COR-L47 (cell line): ENCODE measurements at places on chromosomes 4 and X.

DNA sequence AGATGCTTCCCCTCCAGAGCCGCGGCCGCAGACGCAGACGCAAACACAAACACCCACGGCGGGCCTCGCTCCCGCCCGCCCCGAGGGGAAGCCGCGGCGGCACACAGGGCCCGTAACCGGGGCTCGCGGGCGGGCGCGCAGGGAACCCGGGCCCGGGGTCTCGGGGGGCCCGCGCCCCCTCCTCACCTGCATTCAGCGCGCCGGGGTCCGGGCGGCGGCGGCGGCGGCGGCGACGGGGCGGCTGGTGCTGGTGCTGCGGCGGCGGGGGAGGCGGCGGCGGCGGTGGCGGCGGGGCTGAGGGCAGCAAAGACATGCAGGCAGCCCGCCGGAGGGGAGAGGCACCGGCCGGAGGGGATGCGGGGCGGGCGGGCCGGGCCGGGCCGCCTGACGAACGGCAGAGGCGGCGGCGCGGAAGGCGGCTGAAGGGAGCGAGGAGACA, 255 bp upstream of the CNOT6L start:
- DNase-seq, result no peak

DNA sequence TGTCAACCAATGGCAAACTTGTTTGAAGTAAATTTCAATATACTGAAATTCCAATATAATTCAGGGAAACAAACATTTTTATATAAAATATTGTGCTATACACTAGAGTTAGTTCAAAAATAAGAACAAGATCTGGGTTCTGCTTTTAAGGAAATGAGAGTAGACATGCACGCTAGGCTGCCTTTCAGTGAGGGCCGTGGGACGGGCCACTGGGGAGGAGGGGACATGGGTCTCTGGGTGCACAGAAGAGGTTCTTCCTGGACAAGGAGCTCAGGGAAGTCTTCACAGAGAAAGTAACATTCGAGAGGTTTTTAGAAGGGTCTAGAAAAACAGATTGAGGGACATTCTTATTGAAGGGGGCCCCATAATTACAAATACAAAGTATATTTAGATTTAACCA, 64.4 kb downstream of the SHROOM3 start:
- DNase-seq, result no peak

GRCh38 chr4:9969526-9970398, 51.5 kb downstream of the SLC2A9 start:
- no peak for DNase-seq

DNA sequence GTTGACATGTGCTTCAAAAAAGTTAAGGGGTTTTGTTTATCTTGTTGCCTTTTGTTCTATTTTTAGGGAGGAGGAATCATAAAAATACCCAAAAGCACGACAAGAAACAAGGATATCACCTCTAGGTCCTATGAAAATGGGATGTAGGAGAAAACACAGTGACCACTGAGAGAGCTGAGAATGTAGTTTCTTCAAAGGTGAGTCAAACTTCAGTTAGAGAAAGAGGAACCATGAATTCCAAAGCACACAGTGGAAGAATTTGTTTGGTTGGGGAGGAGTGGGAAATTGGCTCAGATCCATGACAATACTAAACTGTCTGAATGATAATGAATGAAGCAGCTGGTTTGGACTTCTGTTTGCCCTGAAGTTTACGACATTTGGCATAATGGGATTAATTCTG, 19.1 kb upstream of the FRYL start:
- DNase-seq, result no peak

DNA sequence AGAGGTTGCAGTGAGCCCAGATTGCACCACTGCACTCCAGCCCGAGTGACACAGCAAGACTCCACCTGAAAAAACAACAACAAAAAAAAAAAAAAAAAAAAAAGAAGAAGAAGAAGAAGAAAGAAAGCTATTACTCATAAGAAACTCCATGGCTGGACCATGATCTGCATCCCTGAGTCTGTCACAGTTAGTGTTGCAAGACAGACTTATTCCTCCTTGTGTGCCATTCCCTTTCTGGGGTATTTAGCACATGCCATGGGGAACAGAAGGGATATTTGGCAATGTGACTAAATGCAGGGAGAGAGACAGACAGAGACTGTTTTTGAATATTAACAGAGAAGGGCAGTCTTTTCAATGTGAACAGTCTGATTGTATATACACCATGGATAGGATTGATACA, 16.7 kb upstream of the PDS5A start:
- no peak for DNase-seq

- DNase-seq, result no peak
These were observed 2192.6 kb upstream of the AGA start for GRCh38 chr4:179634862-179635261.

DNA sequence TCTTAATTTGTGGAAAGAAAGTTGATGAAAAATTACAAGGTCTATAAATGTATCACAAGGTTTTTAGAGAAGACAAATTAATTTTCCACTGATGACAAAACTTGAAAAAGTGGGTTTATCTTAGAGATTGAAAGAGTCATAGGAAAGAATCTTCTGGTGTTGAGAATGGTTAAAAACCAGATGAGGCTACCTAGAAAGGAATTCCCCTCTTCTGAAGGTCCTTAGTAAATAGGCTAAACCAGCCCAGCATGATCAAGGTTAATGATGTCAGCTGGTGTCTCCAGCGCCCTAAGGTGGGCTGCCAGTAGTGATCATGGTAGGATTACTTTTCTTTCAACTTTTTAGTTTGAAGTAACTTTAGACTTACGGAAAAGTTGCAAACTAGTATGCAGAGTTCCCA, 71.8 kb upstream of the PGRMC2 start:
- no peak for DNase-seq

DNA sequence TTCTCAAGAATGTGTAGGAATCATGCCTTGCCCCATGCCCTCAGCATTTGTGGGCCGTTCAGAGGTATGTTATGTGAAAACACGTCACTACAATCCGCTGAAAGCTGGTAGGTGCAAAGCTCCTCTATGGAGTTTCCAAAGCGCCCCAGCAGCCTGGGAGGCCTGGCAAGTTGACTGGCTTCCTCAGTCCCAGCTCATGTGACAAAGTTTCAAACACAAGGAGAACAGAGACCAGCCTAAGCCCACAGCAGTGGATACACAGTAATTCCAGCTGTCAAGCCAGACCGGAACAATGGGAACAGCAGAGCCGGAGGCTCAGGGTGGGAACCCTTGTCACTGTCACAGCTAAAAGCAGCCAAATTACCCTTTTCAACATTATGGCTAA, 33.5 kb downstream of the NAT8L start:
- DNase-seq, result no peak

- no peak for DNase-seq
These were observed 58.7 kb downstream of the MAMLD1 start for GRCh38 chrX:150421816-150422215.

GRCh38 chr4:3657902-3658529, 108.2 kb upstream of the ADRA2C start:
- peak; percentile 59 for DNase-seq

DNA sequence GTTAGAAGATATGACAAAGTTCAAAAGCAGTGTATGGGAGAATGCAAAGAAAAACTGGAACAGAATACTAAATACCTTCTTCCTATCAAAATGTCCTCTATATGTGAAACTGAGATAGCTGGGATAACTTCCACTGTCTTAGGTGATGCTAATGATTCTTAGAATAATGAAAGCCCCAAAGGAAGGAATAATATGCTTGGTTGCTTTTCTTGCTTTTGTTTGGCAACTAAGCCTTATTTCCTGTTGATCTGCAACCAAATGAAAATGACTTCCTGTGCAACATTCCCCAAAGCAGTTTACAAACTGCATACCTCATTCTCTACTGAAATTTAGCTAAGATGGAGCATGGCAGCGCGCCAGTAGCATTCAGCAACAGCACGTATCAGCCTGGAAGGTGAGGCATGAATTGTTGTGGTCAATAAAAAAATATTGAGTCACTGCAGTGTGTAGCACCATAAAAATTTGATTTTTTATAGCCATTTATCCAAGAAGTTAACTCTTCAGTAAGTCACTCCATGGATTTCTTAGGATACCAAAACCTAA, 18.7 kb downstream of the NDNF start:
- DNase-seq, result no peak

DNA sequence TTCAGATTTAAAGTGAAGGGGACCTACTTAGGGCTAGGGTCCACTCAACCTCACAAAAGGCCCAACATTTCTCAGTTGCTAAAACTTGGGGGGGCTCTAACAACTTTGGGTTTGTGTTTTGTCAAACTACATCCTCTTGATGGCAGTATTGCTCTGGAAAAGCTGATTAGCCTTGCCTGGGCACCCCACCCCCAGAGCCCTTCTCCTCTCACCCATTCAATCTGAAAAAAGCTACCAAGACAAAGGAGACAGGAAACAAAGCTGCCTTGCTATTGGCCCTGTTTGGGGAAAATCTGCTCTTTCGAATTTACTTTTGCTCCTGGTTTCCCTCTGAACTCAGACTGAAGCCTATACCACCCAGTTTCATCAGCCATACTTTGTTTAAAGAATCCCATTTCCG, 195.2 kb upstream of the STK26 start:
- DNase-seq, result peak; percentile 54

- DNase-seq, result no peak
These were observed 4.7 kb upstream of the ATP1B4 start for GRCh38 chrX:120357186-120357585.

DNA sequence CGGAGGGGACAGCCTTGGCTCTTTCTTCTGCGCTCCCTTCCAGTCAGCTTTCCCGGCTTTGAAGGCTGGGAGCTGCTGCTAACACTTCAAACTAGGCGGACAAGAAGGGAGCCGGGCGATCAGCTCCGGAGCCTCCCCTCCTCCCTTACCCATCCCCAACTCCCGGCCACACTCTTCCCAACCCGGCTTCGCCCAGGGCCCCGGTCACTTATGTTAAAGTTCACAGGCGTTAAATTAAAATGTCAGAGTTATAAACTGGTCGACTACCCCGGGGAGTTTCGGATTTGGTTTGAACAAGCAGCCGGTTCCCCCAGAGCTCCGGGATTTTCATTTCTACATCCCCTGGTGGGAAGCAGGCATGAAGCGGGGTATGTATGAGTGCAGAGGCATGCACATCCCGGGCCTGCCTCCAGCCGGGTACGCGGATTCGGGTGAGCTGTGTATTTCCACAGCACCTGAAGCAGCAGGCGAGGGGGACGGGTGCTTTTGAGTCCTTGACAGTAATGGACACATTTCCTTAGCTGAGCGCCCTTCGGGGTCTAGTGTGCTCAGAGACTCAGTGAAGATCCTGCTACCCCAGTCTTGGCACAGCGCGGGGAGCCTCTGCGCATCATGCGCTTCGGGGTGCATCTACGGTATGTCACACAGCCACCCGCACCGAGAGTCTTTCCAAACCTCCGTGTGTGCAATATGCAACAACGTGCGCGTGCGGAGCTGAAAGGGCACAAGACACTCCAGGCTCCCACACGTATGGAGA, 880 bp downstream of the UNC5C start:
- DNase-seq, result no peak

DNA sequence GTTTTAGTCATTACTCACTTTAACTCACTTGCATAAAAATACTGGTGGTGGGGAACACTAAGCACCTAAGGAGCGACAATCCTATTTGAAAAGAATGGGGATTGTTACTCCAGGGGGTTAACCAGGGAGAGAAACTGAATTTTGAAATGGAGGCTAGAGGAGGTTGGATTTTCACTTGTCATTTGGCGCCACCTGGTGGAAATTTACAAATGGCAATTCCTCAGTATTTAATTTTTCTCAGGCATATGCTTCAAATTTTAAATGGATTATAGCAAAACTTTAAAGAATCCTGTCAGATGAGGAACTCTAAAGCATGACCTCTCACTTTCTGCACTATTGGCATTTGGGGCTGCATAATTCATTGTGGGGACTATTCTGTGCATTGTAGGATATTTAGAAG, 2.7 kb upstream of the GEMIN8 start:
- peak; percentile 27 for DNase-seq

DNA sequence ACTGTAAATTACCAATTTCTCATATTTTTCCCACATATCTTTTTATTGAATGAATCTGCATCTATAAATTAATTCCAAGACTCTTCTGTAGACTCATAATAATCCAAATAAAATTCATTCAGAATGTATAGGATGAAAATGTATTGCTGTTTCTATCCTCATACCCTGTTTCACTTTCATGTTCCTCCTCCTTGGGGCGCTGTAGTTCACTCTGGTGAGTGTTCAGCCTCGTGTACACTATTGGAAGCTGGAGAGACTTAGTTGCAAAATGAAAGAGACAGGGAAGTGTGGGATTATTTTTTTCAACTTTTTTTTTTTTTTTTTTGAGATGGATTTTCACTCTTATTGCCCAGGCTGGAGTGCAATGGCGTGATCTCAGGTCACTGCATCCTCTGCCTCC, 296.1 kb downstream of the TLL1 start:
- DNase-seq, result peak; percentile 25

DNA sequence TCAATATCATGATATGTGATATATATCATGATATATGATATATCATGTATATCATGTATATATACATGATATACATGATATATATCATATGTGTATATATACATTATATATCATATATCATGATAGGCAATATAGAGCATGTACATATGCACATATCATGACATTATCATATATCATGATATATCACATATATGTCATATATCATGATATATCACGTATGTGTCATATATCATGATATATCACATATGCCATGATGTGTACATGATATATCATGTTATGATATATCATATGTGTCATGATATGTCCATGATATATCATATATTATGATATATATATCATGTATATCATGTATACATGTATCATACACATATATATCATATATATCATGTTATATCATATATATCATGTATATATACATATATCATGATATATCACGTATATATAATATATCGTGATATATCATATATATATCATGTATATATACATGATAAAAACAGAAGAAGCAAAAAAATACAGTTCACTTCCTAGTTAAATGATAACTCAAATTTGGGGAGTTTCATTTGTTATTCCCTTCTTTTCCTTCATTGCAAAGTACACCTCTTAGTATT, 670.1 kb upstream of the EPHA5 start:
- DNase-seq, result no peak

DNA sequence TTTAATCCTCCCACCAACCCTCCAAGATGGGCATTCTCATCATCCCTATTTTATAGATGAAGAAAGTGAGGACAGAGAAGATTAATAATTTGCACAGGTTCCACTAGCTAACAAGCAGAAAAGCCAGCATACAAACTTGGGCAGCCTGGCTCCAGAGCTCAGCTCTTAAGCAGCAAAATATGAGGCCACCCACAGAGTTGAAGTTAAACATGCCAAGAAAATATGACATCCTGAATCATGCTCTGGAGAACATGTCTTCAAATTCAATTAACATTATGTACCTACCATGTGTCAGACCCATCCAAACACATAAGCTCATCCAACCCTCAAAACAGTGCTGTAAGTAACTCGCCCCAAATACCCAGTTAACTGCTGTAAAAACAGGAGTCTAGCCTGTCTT, 33.9 kb downstream of the USP46 start:
- no peak for DNase-seq

DNA sequence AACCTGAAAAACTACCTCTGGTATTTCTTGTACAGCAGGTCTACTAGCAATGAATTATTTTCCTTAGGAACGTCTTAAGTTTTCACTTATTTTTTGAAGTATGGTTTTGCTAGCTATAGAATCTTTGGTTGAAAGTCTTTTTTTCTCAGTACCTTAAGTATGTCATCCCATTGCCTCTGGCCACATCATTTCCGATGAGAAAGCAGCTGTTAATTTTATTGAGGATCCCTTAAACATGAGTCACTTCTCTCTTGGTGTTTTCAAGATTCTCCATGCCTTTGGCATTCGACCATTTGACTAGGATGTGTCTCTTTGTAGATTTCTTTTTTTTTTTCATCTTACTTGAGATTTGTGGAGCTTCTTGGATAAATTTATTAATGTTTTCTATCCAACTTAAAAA, 803.8 kb upstream of the AMOT start:
- DNase-seq, result no peak
